Cerebellum (tissue), 4 donors: ENCODE measurements at places on chromosomes 2 and 18. TPM values are rescaled to one million over a fixed set of nuclear protein-coding genes. Genes with fewer than 3 reads are reported as not detected.

Gene SOX11
- 146 TPM for total RNA-seq

Gene REG1A
- total RNA-seq, result 0.54 TPM

Gene CCBE1
- total RNA-seq, result 4.3 TPM

Gene ANKRD30BL
- total RNA-seq, result 33.8 TPM

Gene C2orf81
- 1.1 TPM for total RNA-seq

Gene CNPPD1
- 20.5 TPM for total RNA-seq

Gene MEIS1
- 180 TPM for total RNA-seq

Gene SH3YL1
- 104 TPM for total RNA-seq

Gene GCKR
- total RNA-seq, result 0.54 TPM

Gene SERPINB10
- not detected for total RNA-seq

Gene CNTNAP5
- total RNA-seq, result 49.7 TPM

Gene TBR1
- total RNA-seq, result 0.64 TPM

Gene AFTPH
- 56.3 TPM for total RNA-seq

Gene TTN
- 4.3 TPM for total RNA-seq

Gene LBX2
- not detected for total RNA-seq

Gene PLGLB1
- 13.8 TPM for total RNA-seq

Gene POTEJ
- total RNA-seq, result 0.45 TPM

Gene CRYGD
- 1.9 TPM for total RNA-seq

Gene ASXL2
- total RNA-seq, result 7.9 TPM

Gene TRIM43
- total RNA-seq, result 1.1 TPM

Gene CDKL4
- total RNA-seq, result 5.6 TPM

Gene SERPINB12
- not detected for total RNA-seq

Gene NFE2L2
- total RNA-seq, result 21.1 TPM

Gene TUBA4B
- not detected for total RNA-seq

Gene PLGLB2
- total RNA-seq, result 7.3 TPM

Gene CRYBA2
- total RNA-seq, result not detected

Gene VWA3B
- total RNA-seq, result 0.73 TPM

Gene ARHGAP28
- total RNA-seq, result 28.7 TPM

Gene COBLL1
- total RNA-seq, result 32.2 TPM
